CD4-positive, alpha-beta T cell treated with Interleukin-10 for 1 hour (primary cell): ENCODE measurements at places on chromosomes 1 and 21.

DNA sequence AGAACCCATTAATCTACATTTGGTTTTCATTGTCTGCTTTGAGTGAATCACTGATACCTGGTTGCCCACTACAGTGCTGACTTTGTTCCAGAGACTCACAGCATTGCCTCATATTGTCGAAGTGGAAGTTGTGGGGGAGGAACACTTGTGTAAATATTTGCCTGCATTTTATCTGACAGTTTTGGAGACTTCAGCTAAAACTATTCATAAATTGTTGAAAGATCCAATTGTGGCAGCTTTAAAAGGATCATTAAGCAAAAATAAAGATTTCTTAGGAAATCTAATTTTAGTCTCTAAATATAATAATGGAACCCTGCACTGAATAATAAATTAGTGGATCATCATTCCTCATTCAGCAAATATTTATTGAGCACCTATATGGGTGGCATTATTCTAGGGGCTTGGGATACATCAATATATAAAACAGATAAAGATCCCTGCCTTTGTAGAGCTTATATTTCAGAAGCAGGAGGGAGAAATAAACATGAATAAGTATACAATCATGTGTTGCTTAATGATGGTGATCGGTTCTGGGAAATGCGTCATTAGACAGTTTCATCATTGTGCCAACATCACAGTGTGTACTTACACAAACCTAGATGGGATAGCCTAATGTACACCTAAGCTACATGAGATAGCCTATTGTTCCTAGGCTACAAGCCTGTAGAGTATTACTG is 73.5 kb downstream of the OSBPL9 start:
- DNase-seq: no peak

DNA sequence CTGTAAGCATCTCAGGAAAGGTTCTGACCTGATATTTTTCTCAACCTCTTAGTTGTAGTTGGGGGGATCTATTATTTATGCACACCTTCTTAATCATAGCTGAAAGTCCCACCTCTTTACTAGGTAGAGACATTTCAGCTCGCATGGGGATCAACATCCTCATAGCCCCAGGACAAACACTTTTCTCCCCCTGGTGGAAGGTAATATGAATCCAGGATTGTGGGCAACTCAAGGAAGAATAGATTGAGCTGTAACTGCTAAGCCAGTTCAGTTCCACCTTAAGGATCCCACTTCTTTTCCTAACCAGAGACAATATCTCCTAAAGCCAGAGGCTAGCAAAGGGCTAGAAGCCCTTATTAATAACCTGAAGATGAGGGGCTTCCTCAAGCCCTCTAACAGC is 25.4 kb upstream of the SMYD3 start:
- no peak for DNase-seq

DNA sequence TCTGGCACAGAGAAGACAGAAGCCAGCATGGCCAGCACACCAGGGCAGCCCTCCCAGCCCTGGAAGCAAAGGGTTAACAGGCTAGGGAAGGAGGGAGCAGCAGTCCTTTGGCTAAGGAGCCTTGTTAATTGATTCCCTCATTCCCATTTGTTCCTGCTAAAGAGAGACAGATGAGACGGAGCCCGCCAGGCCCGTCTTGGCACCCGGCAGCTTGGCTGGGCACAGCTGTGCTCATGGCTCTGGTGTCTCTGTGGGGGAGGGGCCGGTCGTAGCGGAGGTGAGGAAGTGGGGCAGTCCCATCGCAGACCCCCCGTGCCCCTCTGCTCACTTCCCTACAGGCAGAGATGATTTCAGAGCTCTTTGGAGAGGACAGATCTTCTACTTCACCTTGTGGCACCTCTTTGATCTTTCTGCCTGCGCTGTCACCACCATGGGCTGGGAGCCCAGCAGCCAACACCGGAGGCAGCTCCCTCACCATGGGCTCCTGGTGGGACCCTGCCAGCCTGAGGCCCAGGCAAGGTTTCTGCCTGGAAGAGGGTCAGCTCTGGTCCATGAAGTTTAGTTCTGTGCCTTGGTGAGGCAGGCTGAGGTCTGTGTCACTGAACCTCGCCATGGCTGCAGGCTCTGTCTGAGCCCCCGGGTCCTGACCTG is 38.0 kb downstream of the FOXO6 start:
- DNase-seq: no peak

- DNase-seq: no peak
Measured at GRCh38 chr21:43370091-43370658, 56.8 kb downstream of the SIK1 start.

DNA sequence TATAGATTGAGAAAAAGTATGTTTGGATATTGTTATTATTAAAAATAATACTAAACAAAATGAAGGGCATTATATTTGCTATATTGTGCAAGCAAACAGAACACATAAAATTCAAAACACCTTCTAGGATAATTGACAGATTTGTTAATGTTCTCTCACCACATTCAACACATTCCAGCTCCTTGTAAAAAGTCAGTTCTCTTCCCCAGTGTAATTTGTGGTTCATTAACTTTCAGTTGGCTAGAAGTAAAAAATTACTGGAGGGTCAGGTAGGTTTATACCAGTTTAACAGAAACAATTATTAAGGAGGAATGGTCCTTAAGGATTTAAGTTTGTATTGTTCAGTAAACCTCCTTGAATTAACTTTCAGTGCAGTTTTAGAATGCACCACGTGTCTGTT is 1235.3 kb upstream of the ADGRL2 start:
- DNase-seq: no peak

GRCh38 chr1:228205526-228206436 is 2.1 kb upstream of the OBSCN start:
- no peak for DNase-seq
